ENCODE measurements at places on chromosomes 2 and 18. TPM values are rescaled to one million over a fixed set of nuclear protein-coding genes. Genes with fewer than 3 reads are reported as not detected.

PROM2 gene
- 34.7 TPM for total RNA-seq

ARHGAP15 gene
- 25.2 TPM for total RNA-seq

FKBP1B gene
- 5.9 TPM for total RNA-seq

OSR1 gene
- total RNA-seq, result 7.8 TPM

HOXD4 gene
- 48.2 TPM for total RNA-seq

ANKRD36B gene
- total RNA-seq, result 75.7 TPM

NFU1 gene
- total RNA-seq, result 34.0 TPM

DSC3 gene
- total RNA-seq, result 1.6 TPM

ABCG5 gene
- total RNA-seq, result 0.18 TPM

RAX gene
- total RNA-seq, result not detected

STARD6 gene
- total RNA-seq, result not detected

EPG5 gene
- 40.3 TPM for total RNA-seq

CABYR gene
- 5.1 TPM for total RNA-seq

MEP1B gene
- not detected for total RNA-seq

RAB31 gene
- 24.3 TPM for total RNA-seq

GRP gene
- 2.3 TPM for total RNA-seq

GPR45 gene
- total RNA-seq, result not detected

Measured in metanephros (tissue), 2 donors.